Activated naive CD8-positive, alpha-beta T cell treated with anti-CD3 and anti-CD28 coated beads, Interleukin-2, amount 50 U/mL, for 16 hours (primary cell): ENCODE measurements at places on chromosomes 6 and 20.

DNA sequence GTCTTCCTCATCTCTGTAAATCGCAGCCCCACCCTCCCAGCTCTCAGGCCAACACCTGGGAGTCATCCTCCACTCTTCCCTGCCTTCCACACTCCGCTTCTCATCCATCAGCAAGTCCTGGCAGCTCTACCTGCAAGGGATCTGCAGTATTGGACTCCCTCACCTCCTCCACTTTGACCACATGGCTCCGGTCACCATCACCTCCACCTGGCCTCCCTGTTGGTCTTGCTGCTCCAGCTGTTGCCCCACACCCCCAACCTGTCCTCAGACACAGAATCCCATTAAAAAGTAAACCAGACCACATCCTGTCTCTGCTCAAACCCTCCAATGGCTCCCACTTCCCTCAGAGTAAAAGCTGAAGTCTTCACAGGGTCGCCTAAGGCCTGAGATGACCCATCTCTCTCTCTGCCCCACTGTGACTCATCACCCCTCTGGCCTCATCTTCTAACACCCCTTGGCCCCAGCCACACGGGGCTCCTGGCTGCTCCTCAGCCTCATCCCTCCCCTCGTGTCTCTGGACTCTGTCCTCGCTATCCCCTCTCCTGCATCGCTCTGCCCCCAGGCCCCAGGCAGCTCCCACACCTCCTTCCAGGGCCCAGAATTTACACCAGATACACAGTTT, 185.1 kb upstream of the SULF2 start:
- DNase-seq = no peak

GRCh38 chr6:113414511-113414910, 442.6 kb upstream of the MARCKS start:
- no peak for DNase-seq

DNA sequence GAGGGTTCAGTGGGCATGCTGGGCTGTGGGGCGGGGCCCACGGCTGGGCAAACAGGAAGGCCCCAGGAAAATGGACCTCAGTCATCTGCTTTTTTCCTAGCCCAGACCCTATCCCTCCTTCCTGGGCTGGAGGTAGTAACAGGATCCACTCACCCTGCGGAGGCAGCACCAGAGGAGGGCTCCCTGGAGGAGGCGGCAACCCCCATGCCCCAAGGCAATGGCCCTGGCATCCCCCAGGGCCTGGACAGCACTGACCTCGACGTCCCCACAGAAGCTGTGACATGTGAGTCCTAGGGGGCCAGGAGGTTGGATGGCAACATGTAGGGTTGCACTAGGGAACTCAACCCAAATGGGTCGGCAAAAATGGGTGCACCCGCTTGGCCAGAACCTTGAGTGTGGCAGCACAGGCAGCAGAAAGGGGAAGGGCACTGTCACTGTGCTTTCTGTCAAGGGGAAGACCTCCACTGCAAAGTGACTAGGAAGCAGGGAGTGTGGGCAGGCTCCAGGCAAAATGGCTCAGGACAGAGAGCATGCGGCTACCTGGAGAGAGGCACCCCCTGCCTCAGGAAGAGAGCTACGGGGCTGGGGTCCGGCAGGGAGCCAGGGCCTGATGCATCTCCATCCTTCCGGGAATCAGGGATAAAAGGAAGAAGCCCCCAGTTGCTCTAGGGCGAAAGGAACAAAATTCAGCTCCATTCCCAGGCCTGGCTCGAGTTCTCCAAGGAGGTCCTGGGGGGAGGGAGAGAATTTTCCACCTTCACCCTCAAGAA, 7.9 kb downstream of the MDFI start:
- no peak for DNase-seq

GRCh38 chr20:56411759-56412472, at the start of gene CASS4:
TSS of gene CASS4 (plus strand) at chr20:56412260. CDS start at chr20:56412459, 199 bp downstream.
- no peak for DNase-seq

- DNase-seq = no peak
These were observed 765.0 kb downstream of the HDGFL1 start for GRCh38 chr6:23334360-23334759.

GRCh38 chr6:149218471-149218870, 99.0 kb upstream of the TAB2 start:
- DNase-seq = no peak

- no peak for DNase-seq
These were observed 44.6 kb downstream of the SESN1 start for GRCh38 chr6:109050012-109050411.

DNA sequence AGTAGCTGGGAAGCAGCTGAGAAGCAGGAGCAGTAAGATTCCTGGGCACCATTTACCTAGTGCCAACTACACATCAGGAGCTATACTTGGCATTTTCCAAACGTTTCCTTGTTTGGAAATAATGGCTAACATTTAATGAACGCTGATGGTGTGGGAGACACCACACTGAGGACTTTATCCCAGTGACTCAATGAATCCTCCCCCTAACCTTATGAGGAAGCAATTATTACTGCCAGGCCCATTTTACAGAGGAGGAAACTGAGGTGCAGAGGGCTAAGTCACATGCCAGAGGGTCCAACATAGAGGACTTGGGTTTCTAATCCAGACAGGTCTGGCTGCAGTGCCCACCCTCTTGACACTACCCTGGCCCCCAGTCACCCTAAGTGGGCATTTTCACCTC, 6.1 kb downstream of the PTGIS start:
- no peak for DNase-seq

DNA sequence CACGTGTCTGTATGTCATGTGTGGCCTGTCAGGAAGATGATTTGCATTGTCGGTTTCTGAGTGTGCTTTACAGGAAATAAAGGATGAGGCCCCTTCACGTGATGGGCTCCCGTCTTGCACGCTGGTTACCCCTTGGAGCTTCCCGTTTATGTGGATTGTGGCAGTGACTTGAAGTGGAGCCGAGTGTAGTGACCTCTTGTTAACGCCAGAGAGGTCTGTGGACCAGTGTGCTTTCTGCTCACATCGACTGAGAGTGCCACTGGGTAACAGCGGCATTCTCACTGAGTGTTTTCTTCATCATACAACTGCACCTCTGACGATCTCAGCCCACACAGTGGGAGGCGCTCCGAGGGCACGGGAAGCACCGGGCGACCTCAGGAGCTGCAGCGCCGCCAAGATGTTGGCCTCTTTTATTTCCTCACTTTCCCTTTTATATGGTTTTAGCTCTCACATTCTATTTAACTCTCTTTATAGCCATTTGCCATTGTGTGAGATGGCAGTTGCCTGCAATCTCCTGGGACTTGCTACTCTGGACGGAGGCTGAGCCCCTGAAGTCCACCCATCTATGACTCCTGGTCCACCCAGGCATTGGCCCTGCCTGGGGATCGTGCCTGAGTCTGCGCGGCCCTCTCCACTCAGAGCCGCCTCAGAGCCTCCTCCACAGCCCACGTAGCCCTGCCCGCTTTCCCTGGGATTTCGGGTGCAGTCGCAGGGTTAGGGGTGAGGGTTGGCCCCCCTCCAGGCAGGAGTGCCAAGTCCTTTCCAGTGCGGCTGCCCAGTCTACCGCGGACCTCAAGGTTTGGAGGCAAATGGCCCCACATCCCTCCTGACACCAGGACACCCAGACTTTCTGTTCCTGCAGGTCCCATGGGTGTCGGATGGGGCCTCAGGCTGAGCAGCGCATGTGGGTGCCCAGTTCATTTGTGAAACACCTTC, 238.9 kb downstream of the ERMARD start:
- peak; percentile 14 for DNase-seq

DNA sequence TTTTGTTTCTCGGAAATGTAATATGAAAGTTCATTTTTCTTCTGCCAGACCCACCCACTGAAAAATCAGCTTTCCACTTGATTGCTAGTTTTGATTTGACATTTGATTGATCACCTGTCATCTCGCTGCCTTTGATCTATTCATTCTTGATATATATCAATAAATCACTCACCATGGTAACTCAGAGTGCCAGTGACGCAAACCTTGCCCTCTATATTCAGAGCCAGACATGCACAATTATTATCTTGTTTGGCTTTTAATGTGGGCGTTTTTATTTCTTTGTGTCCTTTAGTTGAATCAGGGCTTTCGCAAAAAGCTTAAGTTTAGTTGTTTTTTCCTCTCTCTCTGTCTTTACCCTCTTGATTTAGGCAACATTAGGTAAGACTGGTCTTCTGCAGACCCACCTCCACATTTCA, 2.0 kb downstream of the TSHZ2 start:
- DNase-seq = no peak

- no peak for DNase-seq
These were observed 390.2 kb downstream of the LAMA2 start for GRCh38 chr6:129273161-129273560.

GRCh38 chr6:3159805-3160781, 2.7 kb upstream of the TUBB2A start:
- DNase-seq = no peak

DNA sequence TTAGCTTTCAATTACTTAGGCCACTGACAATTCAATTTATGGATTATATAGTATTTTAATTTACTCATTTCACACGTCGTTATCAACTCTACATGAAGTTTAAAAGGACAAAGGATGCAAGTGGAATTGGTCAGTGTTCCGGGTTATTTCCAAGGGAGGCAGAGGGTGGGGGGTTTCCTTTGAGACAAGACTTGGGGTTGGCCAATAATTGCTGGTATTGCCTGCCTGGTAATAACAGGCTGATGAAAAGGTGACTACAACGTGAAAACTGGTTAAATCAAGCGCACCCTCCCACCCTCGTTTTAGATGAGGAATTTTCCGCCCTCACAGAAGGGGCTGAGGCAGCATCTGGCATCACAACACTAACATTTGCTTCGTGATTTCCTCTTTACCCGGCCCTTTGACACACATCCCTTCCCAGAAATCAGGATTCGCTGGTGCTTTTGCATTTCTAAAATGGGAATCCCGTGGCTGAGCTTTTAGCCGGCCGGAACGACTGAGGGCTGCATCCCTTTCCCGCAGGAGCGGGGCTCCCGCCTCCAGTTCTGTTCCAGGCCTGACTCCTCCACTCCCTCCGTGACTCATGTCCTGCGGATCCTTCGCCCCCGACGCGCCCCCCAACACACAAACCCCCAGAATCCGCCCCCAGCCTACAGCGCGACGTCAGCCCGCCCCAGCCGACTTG, 999 bp upstream of the PIM1 start:
- DNase-seq = no peak

- DNase-seq = no peak
These were observed 11.1 kb downstream of the YWHAB start for GRCh38 chr20:44896583-44896982.

- no peak for DNase-seq
These were observed 476.2 kb upstream of the POU3F2 start for GRCh38 chr6:98358173-98358572.

GRCh38 chr6:13260831-13261230, 67.5 kb downstream of the TBC1D7 start:
- no peak for DNase-seq

GRCh38 chr6:80530103-80530502, 423.6 kb downstream of the BCKDHB start:
- no peak for DNase-seq
